K562 (cell line): ENCODE measurements at places on chromosomes 12 and 14. TPM values are rescaled to one million over a fixed set of nuclear protein-coding genes. Genes with fewer than 3 reads are reported as not detected.

GRCh38 chr12:48952691-48953090, 4.6 kb downstream of the ARF3 start:
- no peak for DNase-seq

Gene C12orf60
- total RNA-seq, result 1.0 and 1.5 TPM in 2 replicates

GRCh38 chr12:69070319-69071090, 137.5 kb upstream of the CPM start:
- peak; percentile 73 for DNase-seq

Gene PAX9
- 2.4 and 3.4 TPM in 2 replicates for total RNA-seq

Gene TMEM121
- 0.31 TPM in 1 of 2 replicates, not detected in the other for total RNA-seq

Gene DENND5B
- total RNA-seq, result 4.5 and 5.0 TPM in 2 replicates

GRCh38 chr12:10749700-10750384, 26.7 kb upstream of the YBX3 start:
- peak; percentile 24 for DNase-seq

DNA sequence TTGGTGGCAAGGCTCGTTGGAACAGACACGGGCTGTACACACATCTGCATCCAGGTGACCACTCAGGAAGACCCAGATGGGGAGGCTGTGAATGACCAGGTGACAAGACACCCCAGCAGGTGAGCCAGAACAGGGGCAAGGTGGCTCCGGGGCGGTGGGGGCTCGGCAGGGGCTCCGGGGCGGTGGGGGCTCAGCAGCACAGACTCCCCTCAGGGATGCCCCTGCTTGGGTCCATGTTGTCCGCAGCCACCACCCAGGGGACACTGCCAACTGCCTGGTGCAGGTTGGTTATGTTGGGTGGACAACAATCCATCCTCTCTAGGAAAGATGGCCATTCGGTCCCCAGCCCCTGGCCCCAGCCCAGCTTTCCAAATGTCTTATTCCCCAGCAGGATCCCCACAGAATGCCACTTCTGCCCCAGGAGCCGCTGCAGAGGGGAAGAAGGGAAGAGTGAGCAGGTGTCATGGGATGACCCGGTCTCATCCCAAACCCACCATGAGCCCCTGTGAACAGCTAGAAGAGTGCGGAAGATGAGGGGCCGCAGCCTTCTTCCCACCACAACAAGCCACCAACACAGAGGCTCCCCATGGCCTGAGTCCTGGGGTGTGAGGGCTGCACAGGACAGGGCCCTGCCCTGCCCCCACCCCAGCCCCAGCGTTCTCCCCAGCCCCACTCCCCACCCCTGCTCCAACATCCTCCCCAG, 31.4 kb upstream of the C14orf180 start:
- DNase-seq, result no peak

Gene NUDT14
- 15.7 and 16.3 TPM in 2 replicates for total RNA-seq

Gene KLHL28
- total RNA-seq, result 4.1 and 5.0 TPM in 2 replicates

DNA sequence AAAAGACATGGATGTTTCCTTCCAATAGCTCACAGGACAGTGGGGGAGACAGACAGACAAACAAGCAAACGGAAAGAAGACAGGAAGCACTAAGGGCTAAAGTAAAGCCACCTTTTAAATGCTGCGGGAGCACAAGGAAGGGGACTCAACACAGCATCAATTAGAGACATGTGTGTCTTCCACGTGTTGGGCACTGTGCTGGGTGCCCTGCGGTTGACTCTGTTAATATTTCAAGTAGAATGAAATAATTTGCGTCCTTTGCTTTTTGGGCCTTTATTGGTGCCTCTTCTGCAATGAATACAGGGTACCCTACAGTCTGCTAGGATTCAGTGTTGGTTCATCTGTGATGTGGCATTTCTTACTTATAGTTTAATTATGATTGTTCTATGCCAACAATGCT, 90.9 kb upstream of the CPM start:
- no peak for DNase-seq

DNA sequence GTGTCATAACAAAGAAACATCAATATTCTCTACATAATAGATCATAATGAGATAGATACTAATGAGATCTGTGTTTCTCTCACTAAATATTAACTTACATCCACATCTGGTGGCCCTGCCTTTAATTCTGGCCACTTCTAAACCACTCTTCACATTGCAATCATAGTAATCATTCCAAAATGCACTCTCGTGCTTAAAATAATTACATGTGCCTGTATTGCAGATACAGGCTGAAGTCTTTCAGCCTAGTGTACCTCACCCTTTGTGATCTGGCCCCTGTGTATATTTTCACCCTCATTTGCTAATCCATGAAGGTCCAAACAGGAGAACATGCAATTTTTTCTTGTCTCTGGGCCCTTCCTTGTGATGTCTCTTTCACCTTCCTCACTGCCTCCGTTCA, 108.0 kb downstream of the LIN7A start:
- no peak for DNase-seq

Gene NANOG
- total RNA-seq, result 0.04 and 0.38 TPM in 2 replicates

GRCh38 chr12:59036347-59036746, 116.0 kb upstream of the LRIG3 start:
- no peak for DNase-seq

GRCh38 chr12:34033628-34034296, 11.5 kb downstream of the ALG10 start:
- DNase-seq, result peak; percentile 53

Gene MYH6
- total RNA-seq, result not detected in 2 replicates

DNA sequence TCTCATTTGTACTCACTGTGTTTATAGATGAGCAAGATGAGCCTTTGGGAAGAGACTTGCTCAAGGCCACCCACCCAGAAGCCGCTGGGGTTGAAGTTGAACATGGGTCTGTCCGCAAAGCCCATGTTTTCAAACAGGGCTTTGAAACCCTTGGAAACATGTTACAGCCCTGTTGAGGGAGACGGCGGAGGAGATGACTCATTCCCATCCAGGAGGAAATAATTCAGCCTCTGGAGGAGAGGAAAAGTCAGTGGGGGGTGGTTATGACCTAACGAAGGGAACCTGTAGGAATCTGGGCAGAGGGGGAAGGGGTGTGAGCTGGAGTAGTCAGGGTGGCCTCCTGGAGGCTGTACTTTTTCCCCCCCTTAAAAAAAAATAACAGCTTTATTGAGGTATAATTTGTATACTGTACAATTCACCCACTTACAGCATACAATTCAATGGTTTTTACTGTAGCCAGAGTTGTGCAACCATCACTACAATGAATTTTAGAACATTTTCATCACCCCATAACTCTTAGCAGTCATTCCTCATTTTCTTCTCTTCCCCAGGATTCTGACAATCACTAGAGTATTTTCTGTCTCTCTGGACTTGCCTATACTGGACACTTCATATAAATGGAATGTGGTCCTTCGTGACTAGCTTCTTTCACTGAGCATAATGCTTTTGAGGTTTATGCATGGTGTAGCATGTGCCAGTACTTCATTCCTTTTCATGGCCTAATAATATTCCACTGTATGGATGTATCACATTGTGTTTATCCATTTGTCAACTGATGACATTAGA, 1.9 kb upstream of the RIN3 start:
- no peak for DNase-seq

- no peak for DNase-seq
These were observed 14.2 kb downstream of the ATXN2 start for GRCh38 chr12:111584959-111585358.

Gene GIT2
- total RNA-seq, result 23.5 and 24.7 TPM in 2 replicates

Gene TMEM117
- total RNA-seq, result 0.98 and 2.8 TPM in 2 replicates

- DNase-seq, result no peak
These were observed 102.5 kb downstream of the SPTSSA start for GRCh38 chr14:34359420-34360117.
